ENCODE measurements at places on chromosomes 16 and 17. TPM values are rescaled to one million over a fixed set of nuclear protein-coding genes. Genes with fewer than 3 reads are reported as not detected.

DNA sequence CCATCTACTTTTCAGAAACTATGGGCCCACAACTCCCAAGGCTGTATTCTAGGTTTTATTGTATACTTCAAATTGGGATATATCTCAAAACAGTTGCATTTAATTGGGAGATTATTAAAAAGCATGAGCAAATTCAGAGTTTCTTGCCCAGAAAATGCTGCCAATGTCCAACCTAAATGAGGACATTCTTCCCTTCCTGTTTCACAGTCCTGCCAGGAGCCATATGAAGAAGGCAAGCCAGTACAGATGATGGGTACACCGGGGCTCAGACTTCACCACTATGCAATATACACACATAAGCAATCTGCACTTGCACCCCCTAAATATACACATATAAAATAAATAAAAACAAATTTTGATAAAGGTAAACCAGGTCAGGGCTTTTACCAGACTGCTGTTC is 34.0 kb upstream of the CBLN1 start:
- DNase-seq, result no peak

DNA sequence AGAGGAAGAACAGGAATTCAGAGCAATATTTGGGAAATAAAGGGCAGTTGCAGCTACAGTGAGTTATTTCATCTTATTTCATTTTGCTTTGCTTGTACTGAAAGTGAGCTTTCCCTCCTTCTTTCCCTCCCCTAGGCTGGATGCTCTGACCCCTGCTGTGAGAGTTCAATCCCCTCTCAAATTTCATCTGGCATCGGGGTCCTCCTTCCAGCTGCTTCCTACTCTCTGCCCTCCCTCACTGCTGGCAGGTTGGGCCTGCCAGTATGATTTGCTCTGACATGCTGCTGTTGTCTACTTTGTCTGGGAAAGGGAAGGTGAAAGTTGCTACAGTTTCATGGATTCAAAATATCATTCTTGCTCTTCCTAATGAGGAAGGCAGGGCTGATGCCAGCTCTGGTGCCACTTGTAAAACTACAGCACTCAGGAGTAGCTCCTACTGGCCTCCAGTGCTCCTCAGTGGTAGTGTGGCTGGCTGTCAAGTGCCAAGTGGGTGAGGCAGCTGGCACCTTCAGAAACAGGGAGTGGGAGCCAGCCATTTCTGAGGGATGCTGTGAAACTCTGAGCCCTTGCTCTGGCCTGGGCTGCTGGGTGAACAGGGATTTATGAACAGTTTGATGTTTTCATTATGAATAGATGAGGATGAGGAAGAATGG is 408.6 kb downstream of the HAPSTR1 start:
- DNase-seq, result no peak

DNA sequence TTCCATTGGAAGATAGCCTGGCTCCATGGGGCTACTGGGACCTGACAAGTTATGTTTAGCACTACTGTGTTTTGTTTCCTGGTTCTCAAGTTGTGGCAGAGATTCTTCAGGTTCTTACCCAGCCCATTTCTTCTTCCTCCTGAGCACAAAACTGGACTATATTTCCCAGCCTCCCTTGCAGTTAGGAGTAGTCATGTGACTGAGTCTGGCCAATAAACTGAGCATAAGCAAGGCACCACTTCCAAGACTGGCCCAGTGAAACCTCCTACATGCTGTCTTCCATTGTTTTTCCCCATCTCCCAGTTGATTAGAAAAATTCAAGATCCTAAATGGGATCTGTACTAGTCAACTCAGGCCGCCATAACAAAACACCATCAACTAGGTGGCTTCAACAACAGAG is 28.2 kb upstream of the RBBP6 start:
- no peak for DNase-seq

DNA sequence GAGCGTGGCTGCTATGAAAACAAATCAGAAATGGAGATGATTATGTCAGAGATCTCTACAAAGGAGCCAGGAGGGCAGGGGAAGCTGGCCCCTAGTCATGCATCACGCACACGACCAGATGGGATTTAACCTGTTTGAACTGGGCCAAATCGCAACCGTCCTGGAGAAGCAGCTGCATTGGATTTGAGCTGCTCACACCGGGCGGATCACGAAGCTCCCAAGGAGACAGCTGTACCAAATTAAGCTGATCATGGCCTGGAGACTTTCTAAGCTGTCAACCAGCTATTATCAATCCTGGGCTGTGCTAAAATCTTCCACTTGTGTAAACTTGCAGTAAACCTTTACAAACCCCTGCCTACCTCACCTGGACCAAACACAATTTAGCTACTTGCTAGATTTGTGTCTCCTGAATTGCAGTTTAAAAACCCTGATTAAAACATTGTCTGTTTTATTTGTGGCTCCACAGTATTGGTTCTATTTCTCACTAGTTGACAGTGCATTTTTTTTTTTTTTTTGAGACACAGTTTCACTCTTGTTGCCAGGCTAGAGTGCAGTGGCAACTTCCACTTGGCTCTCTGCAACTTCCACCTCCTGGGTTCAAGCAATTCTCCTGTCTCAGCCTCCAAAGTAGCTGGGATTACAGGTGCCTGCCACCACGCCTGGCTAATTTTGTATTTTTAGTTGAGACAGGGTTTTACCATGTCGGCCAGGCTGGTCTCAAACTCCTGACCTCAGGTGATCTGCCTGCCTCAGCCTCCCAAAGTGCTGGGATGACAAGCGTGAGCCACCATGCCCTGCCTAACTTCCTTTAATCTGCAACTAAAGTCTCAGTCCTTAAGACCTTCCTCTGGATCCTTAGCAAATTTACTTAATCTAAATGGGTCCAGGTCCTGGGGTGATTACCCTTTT is 98.3 kb upstream of the GRIN2A start:
- DNase-seq, result no peak

DNA sequence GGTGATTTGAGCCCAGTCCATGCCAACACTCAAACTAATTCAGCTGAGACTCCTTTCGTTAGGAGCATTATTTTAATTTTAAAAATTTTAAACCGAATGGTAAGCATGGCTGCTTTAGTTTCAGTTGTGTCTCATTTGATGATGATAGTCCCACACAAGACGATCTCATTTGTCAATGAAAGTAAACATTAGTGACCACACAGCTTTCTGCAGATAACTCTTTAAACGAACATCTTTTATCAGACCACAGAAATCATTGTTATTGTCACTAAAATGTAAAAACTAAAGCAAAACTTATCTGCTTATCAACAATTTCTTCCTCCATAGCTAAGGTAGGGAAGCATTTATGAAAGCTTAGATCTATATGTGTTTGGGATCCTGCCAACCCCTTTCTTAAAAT is 382.2 kb downstream of the ZFHX3 start:
- DNase-seq, result no peak

GRCh38 chr17:48804936-48805411 is 12.1 kb downstream of the TTLL6 start:
- DNase-seq, result peak; percentile 57

- peak; percentile 47 for DNase-seq
These were observed 10.0 kb downstream of the PITPNC1 start for GRCh38 chr17:67386965-67387551.

DNA sequence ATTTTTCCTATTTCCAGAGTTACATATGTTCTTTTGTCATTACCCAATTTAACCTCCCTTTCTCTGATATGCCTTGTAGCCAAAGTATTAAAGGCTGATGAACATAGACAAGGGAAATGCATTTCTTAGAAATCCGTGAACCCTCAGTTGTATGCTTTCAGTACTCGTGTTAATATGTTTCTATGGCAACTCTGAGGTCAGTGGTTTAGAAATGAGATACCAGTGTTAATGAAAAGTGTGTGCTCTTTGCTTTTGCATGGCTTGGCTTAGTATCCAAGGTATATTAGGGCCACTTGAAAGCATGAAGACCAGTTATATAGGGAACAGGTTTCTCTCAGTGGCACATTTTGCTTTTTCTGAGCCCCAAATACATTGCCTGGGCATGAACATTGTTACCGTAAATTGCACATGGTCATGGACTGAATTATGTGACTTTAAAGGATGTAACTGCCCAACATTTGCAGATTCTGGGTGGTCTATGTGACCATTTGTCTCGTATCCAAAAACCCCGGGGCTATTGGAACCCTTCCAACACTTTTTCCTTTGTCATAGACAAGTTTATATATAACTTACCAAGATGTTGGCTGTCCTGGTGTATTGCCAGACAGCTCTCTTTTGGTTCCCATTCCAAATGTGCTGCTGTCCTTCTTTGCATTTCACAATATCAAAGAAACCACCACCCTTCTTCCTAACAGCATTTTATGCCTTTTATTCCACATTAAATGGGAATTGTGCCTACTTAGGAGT is 17.5 kb downstream of the ABHD15 start:
- DNase-seq, result no peak

DNA sequence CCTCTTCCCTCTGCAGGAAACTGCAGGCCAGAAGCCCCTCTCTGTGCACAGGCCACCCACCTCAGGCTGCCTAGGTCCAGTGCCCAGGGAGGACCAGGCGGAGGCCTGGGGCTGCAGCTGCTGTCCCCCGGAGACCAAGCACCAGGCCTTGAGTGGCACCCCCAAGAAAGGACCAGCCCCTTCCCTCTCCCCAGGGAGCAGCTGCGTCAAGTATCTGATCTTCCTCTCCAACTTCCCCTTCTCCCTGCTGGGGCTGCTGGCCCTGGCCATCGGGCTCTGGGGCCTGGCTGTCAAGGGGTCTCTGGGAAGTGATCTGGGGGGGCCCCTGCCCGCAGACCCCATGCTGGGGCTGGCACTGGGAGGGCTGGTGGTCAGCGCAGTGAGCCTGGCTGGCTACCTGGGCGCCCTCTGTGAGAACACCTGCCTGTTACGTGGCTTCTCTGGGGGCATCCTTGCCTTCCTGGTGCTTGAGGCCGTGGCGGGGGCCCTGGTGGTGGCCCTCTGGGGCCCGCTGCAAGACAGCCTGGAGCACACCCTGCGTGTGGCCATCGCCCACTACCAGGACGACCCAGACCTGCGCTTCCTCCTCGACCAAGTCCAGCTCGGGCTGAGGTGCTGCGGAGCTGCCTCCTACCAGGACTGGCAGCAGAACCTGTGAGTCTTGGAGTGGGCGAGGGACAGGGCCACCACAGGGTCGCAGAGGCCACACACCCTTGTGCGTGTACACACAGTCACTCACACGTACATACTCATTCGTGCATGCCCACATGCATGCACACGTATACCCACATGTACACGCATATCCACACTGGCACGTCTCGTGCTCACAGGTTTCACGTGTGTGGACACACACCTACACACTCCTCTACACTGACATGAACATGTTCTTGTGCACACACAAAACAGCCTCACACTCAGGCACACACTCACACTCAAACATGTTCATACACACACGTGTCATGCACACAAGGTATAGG is 8.3 kb downstream of the TSPAN10 start:
- DNase-seq, result no peak

DNA sequence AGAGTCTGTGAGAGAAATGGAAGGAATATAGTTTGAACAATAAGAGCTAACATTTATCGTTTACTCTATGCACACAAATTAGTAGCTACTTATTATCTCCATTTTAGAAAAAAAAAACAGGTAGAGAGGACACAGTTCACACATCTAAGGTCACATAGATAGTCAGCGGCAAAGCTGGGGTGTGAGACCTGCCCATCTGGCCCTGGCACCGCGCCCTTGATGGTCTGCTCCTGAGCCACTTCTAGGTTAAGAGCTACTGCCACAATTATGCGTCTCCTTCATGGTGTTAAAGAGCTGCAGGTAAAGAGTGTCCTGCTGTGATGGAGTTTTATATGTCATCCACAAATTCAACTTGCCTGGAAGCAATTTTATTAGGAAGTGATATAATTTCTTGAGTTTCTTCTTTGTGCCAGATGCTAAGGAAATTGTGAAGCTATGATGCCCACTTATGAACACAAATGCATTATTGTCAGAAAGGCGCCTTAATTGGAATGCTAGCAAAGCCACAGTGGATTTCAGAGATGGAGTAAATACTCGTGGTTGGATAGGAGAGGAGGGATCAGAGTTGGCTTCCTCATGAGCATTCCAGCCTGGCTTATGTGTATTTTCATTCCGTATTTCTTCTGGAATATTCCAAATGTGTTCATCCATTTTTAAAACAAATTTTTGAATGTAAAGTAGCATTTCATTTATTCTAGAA is 21.3 kb upstream of the MFSD6L start:
- DNase-seq, result no peak

DNA sequence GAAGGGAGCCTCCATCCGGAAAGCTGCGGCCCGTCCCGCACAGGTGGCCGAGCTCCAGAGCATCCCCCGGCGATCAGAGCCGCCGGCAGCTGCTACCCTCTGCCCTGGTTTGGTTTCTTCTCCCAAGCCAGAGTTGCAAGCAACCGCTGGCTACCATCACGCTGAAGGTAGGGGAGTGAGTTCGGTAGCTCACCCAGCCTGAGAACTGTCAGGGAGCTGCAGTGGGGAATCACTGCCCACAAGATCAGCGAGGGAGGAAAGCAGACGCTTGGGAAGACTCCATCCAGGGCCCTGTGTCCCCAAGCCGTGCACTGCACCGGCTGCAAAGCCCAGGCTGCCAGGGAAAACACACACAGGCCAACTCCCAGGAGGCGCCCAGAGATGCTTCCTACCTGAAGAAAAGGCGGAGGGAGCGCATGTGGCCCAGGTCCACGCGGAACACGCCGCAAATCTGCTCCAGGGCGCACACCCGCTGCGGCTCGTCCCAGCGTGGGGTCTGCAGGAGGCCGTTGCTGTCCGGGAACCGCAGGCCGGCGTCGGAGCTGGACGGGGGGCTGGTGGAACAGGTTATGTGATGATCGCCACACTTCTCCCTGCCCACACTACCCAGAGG is 83.3 kb downstream of the TBC1D16 start:
- no peak for DNase-seq

- no peak for DNase-seq
These were observed at the start of gene KCNJ16 for GRCh38 chr17:70074956-70075355. Gene KCNJ16, plus strand, starts transcription at chr17:70075225. Its CDS starts 56,863 bp downstream, at chr17:70132088.

DNA sequence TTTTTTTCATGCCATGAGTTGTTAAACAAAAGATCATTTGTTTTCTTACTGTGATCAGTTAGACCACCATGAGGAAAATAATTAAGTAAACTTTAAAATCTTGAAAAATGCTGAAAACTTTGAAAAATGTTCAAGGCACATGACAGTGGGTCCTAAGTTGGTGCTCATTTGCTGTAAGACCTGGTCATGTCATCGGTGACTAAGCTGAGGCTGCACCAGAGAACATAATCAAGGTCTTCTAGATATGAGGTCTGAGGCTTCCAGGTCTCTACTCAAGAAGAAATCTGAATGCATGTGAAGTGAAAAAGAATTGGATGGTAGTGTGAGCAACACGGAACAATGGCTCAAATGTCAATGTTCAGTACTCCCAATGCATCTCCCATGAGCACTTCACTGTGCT is 87.6 kb downstream of the CFDP1 start:
- no peak for DNase-seq

RPGRIP1L gene
- 9.6 TPM for total RNA-seq

CCL5 gene
- 28.9 TPM for total RNA-seq

SLC12A3 gene
- not detected for total RNA-seq

SLC47A1 gene
- 0.25 TPM for total RNA-seq

ELMO3 gene
- total RNA-seq, result 7.1 TPM

KCTD13 gene
- 39.7 TPM for total RNA-seq

KCNJ12 gene
- not detected for total RNA-seq

TM4SF5 gene
- total RNA-seq, result not detected

KAT8 gene
- 61.2 TPM for total RNA-seq

LRRC37B gene
- total RNA-seq, result 40.9 TPM

ITGB4 gene
- total RNA-seq, result 1.3 TPM

MT1H gene
- not detected for total RNA-seq
